ENCODE measurements at places on chromosomes 1 and 21.

GRCh38 chr1:110916669-110917306, 43.8 kb downstream of the CD53 start:
- DNase-seq: no peak

DNA sequence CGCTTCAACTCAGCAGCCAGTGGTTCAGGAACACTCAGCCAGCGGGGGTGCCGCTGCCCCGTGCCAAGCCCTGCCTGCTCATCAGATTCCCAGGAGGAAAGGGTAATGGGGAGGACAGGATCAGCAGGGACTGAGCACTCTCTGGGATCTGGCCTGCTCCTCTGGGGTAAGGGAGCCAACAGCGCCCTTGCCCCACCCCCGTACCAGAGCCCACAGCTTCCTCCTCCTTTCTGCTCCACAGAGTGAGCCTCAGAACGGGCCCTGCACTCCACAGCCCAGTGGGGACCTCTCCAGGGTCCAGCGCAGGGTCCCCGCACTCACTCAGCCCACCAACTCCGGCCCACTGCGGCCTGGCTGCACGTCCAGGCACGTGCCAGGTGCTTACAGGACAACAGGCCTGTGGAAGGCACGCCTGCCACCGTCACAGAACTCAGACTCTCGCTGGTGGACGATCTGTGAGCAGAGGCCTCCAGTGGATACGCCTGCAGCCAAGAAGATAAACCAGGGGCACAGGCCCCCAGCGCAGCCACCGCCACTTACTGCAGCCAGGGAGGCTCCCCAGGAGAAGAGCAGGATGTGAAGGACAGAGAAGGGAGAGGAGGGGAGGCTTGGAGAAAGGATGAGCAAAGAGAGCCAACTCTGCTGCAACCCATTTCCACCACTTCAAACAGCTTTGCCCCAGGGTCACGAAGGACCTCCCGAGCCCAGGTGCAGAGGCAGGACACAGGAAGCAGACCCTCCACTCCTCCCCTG, 2.1 kb downstream of the MEGF6 start:
- DNase-seq: no peak

DNA sequence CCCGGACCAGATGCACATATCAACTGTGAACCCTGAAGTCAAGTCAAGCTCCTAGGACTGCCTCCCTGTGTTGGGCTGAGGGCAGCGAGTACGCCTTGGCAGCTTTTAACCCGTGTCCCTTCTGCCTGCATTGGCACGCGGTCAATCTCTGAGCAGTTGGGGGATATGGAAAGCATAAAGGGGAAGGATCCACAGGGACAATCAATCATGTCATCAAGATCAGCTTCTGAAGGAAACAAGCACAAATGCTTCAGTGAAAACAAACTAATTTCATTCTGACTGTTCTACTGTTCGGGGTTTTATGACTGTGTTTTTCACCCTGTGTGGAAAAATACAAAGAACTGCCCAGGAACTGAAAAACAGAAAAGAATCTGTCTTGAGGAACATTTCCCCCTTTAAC, 106.2 kb downstream of the RUNX1 start:
- no peak for DNase-seq

DNA sequence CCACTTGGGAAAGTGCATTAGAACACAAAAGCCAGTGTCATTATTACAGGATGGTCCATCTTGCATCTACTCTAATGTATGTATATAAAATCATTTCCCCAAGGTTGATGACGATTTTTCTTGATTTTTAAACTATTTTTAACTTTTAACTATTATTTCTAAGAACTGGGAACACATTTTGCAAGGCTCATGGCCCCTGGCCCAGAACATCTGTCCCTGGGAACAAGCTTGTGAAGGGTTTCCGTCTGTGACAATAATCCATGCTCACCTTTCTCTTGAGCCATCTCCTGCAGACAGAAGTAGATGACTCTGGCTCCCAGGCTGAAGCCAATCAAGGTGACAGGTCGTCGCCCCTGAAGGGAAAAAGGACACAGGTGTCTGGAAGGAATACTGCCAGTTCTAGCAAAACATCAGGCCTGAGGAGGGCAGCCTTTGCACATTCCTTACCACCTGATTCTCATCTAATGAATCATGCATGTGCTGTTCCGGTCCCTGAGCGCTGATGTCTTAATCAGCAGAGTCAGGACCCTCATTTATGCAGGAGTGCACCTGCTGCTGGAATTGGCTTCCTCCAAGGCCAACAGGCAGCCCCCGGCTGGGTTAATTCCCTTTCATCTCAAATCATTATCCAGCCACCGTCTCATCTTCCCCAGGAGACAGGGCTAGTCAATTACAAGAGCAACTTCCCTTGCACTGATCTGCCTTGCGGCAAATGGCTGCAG, 62.5 kb downstream of the TMCO4 start:
- no peak for DNase-seq

- DNase-seq: no peak
Observed at GRCh38 chr1:226870401-226871279, at the start of gene PSEN2. PSEN2 (plus strand) TSS chr1:226870616; CDS start chr1:226881908, 11,292 bp downstream.

DNA sequence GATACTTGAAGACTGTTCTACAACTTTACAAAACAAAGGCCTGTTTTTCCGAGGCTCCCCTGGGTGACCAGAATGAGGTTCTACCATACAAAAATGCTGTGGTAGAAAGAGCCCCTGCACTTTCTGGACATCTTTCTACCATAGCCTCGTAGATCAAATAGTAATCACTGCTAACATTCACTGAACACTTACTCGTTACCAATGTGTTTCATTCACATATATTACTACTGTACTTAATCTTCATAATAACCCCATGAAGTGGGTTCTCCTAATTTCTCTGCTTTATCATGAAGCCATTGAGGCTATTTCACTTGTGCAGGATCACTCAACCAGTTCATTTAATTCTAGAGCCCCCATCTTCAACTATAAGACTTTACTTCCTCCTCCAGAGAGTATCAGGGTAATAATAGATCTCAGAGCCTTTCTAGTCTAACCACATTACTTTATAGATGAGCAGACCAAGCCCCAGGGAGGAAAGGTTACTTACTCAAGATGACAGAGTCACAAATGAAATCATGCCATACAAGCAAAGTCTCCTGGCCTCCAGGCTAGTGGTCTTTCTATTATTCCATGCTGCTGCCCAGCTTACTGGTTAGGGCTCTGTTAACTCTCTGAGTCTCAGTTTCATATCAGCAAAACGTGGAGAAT, 46.7 kb upstream of the OSBPL9 start:
- no peak for DNase-seq

GRCh38 chr1:109877317-109877771, 33.3 kb upstream of the CSF1 start:
- peak; percentile 86 for DNase-seq

- no peak for DNase-seq
Observed at GRCh38 chr1:91672601-91673161, 172.0 kb downstream of the CDC7 start.

GRCh38 chr1:198560161-198560560, 19.7 kb upstream of the ATP6V1G3 start:
- DNase-seq: no peak

GRCh38 chr1:167554028-167554779, 642 bp upstream of the CREG1 start:
- no peak for DNase-seq
